Ammon's horn (tissue), 1 donor: ENCODE measurements at places on chromosomes 12 and 14.

GRCh38 chr14:75939200-75939599 is 42.6 kb downstream of the TGFB3 start:
- DNase-seq, result no peak

- peak; percentile 42 for DNase-seq
Measured at GRCh38 chr14:61585598-61586543, 109.4 kb upstream of the HIF1A start.

GRCh38 chr12:105443802-105444652 is 113.5 kb downstream of the C12orf75 start:
- DNase-seq, result no peak

DNA sequence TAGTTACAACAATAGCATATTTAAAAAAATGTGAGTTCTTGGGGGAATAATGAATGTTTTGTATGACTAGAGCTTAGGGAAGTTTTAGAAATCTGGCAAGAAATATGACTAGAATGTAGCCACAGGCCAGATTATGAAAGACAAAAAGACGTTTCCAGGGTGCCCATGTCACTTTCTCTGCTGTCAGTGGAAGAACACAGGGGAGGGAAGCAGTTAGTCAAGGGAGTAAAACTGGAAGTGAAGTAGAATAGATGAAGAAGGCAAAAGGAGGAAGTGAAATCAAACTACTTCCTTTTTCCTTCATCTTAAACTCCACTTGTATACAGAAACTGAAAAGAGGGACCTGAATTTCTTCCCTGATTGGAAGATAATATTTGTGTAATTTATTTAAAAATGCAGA is 81.2 kb upstream of the ATP2B1 start:
- peak; percentile 56 for DNase-seq

- no peak for DNase-seq
Measured at GRCh38 chr14:57275023-57275664, 6.4 kb downstream of the AP5M1 start.

GRCh38 chr12:27469176-27469736 is 22.7 kb downstream of the SMCO2 start:
- no peak for DNase-seq

- DNase-seq, result peak; percentile 14
Measured at GRCh38 chr12:63994704-63995103, 150.2 kb downstream of the SRGAP1 start.

DNA sequence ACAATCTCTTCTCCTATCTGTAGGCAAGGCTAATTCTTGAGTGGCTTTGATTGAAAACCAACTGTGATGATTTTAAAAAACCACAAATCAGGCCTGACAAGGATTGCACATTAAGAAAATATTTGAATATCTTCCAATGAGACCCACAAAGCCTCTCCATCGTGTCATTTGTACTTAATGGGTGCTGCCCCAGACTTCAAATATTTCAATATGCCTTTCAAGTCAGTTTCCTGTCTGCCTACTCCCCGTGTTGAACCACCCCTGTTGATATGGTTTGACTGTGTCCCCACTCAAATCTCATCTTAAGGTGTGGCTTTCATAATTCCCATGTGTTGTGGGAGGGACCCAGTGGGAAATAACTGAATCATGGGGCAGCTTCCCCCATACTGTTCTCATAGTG is 159.7 kb upstream of the EGLN3 start:
- no peak for DNase-seq

DNA sequence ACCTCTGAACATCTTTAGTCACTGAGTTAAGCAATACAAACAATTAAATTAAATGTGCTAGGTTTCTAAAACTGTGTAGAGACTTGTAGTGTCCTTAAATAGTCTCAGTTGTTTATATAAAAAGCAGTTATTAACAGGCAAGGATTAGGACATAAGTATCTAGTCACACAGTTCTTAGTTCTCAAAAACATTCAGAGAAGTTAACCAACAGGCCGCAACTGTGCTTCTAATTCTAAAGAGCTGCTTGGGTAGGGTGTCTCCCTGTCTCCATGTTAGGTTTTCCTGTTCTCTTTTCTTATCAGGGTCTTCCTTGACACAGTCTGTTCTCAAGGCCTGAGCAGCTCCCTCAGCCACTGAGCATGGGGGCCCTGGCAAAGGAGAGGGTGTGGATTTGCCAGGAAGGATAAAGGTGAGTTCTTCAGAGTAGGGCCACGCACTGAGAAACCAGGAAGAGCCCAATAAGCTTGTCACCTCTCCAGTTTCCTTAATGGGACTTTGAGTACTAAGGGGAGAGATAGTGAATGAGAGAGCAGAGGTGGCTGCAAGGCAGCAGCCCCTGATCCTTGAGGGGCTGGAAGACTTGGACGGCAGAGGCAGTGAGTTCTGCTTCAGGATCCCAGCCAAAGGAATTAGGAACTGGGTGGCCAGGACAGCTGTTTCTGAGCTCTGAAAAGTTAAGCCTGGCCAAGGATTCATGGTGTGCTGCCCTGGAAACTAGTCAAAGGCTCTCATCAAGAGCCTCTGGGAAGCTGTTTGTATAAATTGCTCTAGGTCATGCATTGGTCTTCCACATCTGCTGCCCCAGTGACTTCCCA is 177.3 kb downstream of the MYRFL start:
- DNase-seq, result no peak

- DNase-seq, result no peak
Measured at GRCh38 chr12:26112703-26113147, 12.1 kb downstream of the BHLHE41 start.

GRCh38 chr12:50099302-50100008 is 4.4 kb upstream of the GPD1 start:
- no peak for DNase-seq

DNA sequence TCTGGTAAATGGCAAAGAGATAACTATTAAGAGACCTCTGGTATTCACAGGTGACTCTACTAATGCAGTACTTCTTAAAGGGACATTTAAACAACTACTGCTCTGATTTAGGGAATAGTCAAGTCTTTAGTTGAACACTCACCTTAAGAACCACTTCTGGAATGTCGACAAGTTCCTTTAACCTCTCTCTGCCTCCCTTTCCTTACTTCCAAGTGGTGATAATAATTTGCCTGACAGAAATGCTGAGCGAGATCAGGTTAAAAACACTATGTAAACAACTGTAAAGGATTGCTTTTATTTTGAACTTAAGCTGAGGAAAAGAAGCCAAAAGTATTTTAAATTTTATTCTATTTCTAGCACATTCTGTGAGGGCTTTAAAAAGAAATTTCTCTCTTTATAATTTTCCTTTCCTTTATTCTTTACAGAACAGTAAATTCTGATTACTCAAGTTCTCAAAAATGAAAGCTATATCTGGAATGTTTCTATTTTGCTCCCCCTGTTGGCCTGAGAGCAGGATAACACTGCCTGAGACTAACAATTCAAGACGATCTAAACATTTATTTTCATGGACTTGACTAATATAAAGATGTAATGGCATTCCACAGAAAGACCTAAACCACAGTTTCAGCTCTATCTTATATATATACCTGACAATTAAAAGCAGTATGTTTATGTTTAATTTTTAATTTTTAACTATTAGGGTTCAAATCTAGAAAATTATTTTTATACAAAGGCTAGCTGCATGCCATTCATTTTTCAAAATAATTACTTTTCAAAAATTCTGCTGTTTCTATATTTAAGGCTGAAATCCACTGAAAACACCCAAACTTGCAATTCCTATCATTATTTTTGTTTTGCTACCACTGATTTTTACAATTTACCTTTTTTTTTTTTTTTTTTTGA is 29.2 kb downstream of the ZCCHC8 start:
- DNase-seq, result peak; percentile 64

- peak; percentile 83 for DNase-seq
Measured at GRCh38 chr12:45130881-45131281, 80.0 kb upstream of the DBX2 start.
